T-cell (primary cell): ENCODE measurements at places on chromosomes 6 and 20. TPM values are rescaled to one million over a fixed set of nuclear protein-coding genes. Genes with fewer than 3 reads are reported as not detected.

- no peaks in the 10 kb centered on the region for H3K4me1 ChIP-seq
These were observed 228.1 kb upstream of the CST7 start for GRCh38 chr20:24720957-24721356.

DNA sequence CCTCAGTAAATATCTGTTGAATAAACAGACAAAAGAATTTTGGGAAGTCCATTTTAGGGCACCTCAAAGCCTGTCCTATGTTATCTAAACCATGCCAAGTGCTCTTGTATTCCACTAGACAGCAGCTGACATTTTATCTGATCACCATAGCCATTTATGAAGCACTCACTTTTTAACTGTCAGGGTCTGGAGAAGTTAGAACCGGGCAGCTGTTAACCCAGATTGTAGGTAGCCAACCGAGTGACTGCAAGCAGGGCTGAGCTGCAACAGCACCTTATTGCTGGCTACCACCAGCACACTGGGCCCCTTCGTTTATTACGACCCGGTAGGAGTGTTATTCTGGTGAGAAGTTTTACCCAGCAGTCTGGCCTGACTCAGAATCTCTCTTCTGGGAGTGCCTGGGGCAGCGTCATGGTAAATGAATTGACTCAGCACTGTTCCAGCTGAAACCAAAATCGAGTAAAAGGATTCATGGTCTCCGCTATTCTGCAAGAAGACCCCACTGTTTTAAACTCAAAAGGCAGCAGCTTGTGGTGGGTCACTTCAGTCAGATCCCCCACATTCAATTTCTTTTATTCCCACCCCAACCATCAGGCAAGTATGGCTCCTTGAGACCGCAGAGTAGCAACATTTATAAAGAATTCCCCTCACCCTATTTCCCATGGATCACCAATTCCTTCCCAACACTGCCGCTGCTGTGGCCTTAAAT is 1.7 kb downstream of the UBE2V1 start:
- H3K27ac ChIP-seq: peak overlapping the region; percentile 86
- H3K4me1 ChIP-seq: peaks cover 43% of the 10 kb centered on the region
- no peak for DNase-seq
- no peaks in the 10 kb centered on the region for H3K27me3 ChIP-seq

DNA sequence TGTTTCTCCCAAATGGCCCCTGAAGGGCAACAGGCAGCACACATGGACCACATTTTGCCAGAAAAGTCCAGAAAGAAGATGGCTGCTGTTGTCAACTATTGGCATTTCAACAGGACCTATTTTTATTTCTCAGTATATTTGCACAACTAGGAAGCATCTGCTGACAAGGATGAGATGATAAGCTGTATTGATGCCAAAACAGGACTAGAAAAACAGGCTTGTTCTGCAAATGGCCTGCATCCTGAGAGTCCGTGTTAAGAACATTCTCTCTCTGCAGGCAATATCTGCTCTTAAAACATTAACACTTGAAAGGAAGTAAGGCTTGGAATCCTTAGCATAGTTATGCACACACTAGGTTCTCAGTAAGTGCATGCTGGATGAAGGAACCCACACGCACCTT is 283.7 kb downstream of the ESR1 start:
- DNase-seq: no peak
- H3K4me1 ChIP-seq: no peaks in the 10 kb centered on the region
- no peaks in the 10 kb centered on the region for H3K27me3 ChIP-seq
- no peaks in the 10 kb centered on the region for H3K36me3 ChIP-seq
- no peak overlapping the region for H3K4me3 ChIP-seq

GRCh38 chr6:49582529-49582928 is 32.1 kb downstream of the C6orf141 start:
- no peak overlapping the region for H3K27ac ChIP-seq
- DNase-seq: no peak
- H3K36me3 ChIP-seq: no peaks in the 10 kb centered on the region
- no peaks in the 10 kb centered on the region for H3K4me1 ChIP-seq
- no peaks in the 10 kb centered on the region for H3K27me3 ChIP-seq

DNA sequence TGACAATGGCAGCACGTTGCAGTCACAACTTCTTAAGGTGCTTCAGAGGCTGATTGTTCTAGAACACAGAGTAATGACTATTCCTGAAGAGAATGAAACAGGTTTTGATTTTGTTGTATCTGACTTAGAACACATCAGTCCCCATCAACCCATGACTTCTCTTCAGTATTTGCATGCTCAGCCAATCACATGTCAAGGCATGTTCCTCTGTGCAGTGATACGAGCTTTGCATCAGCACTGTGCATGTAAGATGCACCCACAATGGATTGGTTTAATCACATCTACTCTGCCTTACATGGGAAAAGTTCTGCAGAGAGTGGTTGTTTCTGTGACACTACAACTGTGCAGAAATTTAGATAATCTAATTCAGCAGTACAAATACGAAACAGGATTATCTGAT is 54.3 kb downstream of the PGM3 start:
- no peaks in the 10 kb centered on the region for H3K27me3 ChIP-seq
- H3K36me3 ChIP-seq: no peaks in the 10 kb centered on the region
- no peaks in the 10 kb centered on the region for H3K4me1 ChIP-seq

- peaks cover 34% of the 10 kb centered on the region for H3K27me3 ChIP-seq
- no peak for DNase-seq
- H3K36me3 ChIP-seq: peaks cover 23% of the 10 kb centered on the region
- no peak overlapping the region for H3K27ac ChIP-seq
These were observed 783 bp downstream of the LRRC73 start for GRCh38 chr6:43509142-43509983.

DNA sequence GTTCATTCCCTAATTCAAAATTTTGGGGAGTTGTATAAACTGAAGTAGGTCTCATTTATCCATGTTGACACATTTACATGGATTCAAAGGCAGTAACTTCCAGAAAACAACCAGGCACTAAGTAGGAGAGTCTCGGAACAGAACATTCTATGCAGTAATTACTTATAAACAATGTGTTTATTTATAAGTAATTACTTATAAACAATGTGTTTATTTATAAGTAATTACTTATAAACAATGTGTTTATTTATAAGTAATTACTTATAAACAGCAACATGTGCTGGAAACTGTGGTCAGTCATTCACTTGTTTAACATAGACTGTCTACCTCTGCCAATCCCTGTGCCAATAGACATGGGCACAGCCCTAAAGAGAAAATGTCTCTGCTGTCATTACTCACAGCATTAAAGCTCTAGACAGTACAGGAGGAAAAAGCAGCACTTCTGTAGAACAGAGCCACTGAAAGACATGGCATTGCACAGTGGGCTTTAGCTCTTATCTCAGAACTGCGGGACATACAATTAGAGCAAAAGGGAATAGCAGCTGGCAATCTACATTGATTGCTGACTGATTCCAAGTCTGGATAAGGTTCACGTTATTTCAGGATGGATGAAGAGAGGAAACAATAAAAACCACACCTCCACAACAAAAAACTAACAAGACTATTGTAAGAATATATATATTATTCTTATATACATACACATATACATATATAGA is 188.2 kb downstream of the WDR27 start:
- no peak overlapping the region for H3K27ac ChIP-seq
- H3K27me3 ChIP-seq: no peaks in the 10 kb centered on the region
- no peak for DNase-seq
- H3K36me3 ChIP-seq: no peaks in the 10 kb centered on the region
- H3K4me3 ChIP-seq: no peak overlapping the region

DNA sequence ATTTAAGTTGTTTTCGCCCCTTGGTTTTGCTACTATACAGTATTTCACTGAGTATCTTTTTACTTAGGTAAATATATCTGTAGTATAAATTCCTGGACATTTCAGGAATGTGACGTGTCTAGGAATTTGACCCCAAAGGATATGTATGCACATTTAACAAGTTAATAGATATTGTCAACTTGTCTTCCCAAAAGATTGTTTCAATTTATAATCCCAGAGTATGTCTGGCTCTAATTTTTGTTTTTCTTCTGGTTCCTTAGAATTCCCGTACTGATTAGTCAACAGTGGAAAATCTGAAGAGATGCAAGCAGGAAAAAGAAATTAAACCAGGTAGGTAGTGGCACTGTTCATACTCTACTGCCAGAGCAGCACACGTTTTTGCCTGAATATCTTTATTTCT is 7.2 kb downstream of the PKIG start:
- DNase-seq: no peak
- H3K27ac ChIP-seq: no peak overlapping the region

DNA sequence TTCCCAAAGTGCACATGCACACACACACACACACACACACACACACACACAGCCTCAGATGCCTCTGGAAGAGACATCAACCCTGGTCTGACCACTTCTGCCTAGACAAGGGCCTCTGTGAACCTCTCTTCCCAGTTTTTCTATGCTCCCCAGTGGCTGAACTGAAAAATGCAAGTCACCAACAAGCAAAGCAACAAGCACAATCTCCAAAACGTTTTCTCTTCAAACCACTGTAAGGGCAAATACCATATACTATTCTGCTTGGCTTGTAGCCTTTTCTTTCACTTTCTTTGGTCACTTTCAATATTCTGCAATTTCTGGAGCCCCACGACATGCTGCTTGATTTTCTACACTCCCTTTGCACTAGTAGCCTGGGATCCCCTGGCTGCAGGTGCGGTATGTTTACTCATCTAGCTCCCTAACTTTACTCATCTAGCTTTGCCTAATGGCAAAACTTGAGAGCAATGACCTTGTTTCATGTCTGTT is 121.4 kb upstream of the DST start:
- DNase-seq: no peak
- no peaks in the 10 kb centered on the region for H3K4me1 ChIP-seq
- no peak overlapping the region for H3K4me3 ChIP-seq
- no peaks in the 10 kb centered on the region for H3K27me3 ChIP-seq
- no peak overlapping the region for H3K27ac ChIP-seq

GRCh38 chr6:36504982-36505381 is 42.3 kb downstream of the STK38 start:
- H3K27ac ChIP-seq: no peak overlapping the region
- H3K27me3 ChIP-seq: no peaks in the 10 kb centered on the region
- no peak overlapping the region for H3K4me3 ChIP-seq

DNA sequence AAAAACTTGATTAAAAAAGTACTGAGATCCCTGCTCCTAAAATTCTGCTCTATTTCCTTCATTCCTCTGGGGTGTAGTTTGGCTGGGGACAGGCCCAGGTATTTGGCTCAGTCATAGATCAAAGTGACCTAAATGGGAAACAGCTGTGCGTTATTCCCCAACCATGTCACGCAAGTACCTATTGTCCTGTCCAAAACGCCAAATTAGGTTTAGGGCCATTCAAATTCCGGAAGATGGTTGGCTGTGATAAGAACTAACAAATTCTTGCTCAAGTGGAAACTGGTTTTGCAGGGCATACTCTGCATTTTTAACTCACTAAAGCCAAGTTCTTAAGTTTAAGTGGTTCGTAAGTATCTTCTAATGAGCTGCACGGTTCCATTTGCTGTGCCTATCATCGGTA is 147.6 kb upstream of the TMEM170B start:
- DNase-seq: no peak
- no peaks in the 10 kb centered on the region for H3K27me3 ChIP-seq
- H3K27ac ChIP-seq: no peak overlapping the region
- H3K36me3 ChIP-seq: no peaks in the 10 kb centered on the region

DNA sequence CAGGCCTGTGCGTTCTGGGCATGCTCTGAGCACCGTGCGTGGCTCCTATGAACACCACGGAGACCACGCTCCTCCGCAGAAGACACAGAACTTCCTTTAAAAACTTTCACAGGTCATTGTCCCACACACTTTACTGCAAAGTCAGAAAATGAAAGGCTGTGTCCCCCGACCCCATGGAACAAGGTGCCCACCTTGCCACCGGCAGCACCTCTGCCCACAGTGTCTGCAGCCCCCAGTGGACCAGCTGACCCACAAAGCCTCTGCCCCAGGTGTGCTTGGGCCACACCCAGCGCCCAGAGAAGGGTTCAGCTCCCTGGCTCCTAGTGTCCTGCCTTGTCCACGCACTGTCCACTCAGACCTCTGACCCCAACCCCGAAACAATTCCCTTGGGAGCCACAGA is 8.7 kb downstream of the TAF4 start:
- no peak overlapping the region for H3K4me3 ChIP-seq
- H3K27ac ChIP-seq: no peak overlapping the region
- peaks cover 3% of the 10 kb centered on the region for H3K4me1 ChIP-seq
- no peaks in the 10 kb centered on the region for H3K27me3 ChIP-seq

DNA sequence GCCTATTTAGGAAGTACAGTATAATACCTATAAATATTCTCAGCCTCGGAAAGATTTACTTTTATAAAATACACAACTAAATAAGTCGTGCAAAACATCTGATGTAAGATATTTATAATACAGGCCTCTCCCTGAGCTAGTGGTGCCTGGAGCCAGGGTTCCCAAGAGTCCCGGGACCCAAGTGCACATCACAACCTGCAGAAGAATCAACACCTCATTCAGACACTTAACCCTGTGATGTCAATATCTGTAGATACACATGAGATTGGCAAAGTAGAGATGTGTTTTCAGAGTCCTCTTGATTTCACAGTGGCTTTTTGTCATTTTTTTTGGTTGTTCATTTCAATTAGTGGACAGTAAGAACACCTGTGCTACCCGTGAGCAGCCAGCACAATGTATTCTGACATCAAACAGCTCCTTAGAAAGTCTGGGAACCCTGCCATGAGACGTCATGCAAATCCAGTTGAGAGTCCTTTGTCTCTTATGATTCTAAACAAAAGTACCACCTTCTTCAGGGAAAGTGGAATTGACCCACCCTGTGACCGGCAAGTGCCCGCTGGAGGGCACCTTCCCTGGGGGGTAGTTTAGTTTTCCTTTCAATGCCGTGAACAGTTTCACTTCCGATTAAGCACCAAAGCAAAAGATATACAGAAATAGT is 101.6 kb downstream of the DACT2 start:
- DNase-seq: no peak
- no peaks in the 10 kb centered on the region for H3K4me1 ChIP-seq
- no peak overlapping the region for H3K27ac ChIP-seq
- H3K4me3 ChIP-seq: no peak overlapping the region

DNA sequence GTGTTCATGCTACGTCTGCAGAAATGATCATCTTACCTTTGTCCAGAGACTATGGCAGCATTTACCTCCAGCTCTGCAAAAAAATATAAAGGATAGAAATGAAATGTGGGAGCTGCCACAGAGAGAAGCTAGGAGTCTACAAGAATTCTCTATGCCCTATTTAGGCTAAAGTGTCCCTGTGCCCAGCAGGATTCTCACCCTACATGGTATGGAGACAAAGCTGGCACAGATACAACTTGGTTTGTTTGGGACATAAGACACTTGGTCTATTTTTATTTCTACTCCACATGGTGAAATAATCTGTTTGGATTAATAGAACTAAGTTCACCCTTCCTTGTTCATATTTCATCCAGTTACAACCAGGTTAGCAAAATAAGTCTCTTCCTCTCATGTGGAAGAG is 28.4 kb downstream of the TP53INP2 start:
- H3K4me1 ChIP-seq: no peaks in the 10 kb centered on the region
- no peak for DNase-seq
- H3K27ac ChIP-seq: no peak overlapping the region
- H3K27me3 ChIP-seq: no peaks in the 10 kb centered on the region

GRCh38 chr6:29653452-29654038 is 3.3 kb upstream of the MOG start:
- H3K36me3 ChIP-seq: no peaks in the 10 kb centered on the region
- peaks cover 6% of the 10 kb centered on the region for H3K4me1 ChIP-seq
- H3K27me3 ChIP-seq: peaks cover 5% of the 10 kb centered on the region
- H3K27ac ChIP-seq: no peak overlapping the region
- peak; percentile 31 for DNase-seq
- no peak overlapping the region for H3K4me3 ChIP-seq

- H3K4me3 ChIP-seq: no peak overlapping the region
- H3K4me1 ChIP-seq: no peaks in the 10 kb centered on the region
- H3K27me3 ChIP-seq: no peaks in the 10 kb centered on the region
- DNase-seq: no peak
- H3K27ac ChIP-seq: no peak overlapping the region
- no peaks in the 10 kb centered on the region for H3K36me3 ChIP-seq
These were observed 231.5 kb downstream of the C6orf118 start for GRCh38 chr6:165077876-165078275.

Gene POU5F1
- 0.61 TPM for total RNA-seq

Gene PAK5
- total RNA-seq: not detected

Gene OR2J1
- not detected for total RNA-seq

Gene OPRM1
- total RNA-seq: not detected
